ENCODE measurements at places on chromosomes 3 and 15. TPM values are rescaled to one million over a fixed set of nuclear protein-coding genes. Genes with fewer than 3 reads are reported as not detected.

Gene IQCH
- total RNA-seq, result 0.92 TPM

Gene IL1RAP
- 4.4 TPM for total RNA-seq

Gene GOLGA6L7
- total RNA-seq, result not detected

Gene GABRR3
- total RNA-seq, result not detected

Gene TRIM42
- not detected for total RNA-seq

Gene HRH1
- total RNA-seq, result 7.3 TPM

Gene IP6K1
- total RNA-seq, result 30.7 TPM

Gene C2CD4B
- total RNA-seq, result 0.07 TPM

Gene EPB42
- not detected for total RNA-seq

Gene TEX55
- total RNA-seq, result 0.06 TPM

Gene SYNPR
- not detected for total RNA-seq

Gene NMNAT3
- 2.5 TPM for total RNA-seq

Gene SLC28A1
- total RNA-seq, result not detected

Gene GADL1
- total RNA-seq, result not detected

Gene STAB1
- 0.14 TPM for total RNA-seq

Gene ENTPD3
- 0.46 TPM for total RNA-seq

Gene IL20RB
- 0.14 TPM for total RNA-seq

Gene SLC9A9
- total RNA-seq, result 0.17 TPM

Gene VGLL3
- 7.9 TPM for total RNA-seq

Gene NUDT16
- 12.8 TPM for total RNA-seq

Gene CAPN3
- total RNA-seq, result 0.43 TPM

Gene SGO1
- 10.3 TPM for total RNA-seq

Gene SLC15A2
- 0.40 TPM for total RNA-seq

Gene ZWILCH
- 40.2 TPM for total RNA-seq

Gene HCN4
- total RNA-seq, result 0.14 TPM

Gene CCDC51
- 22.0 TPM for total RNA-seq

Gene CILP
- not detected for total RNA-seq

Gene MORC1
- total RNA-seq, result not detected

Gene ADAMTS7
- 10.5 TPM for total RNA-seq

Gene GRAMD1C
- total RNA-seq, result 1.6 TPM

Gene LRRIQ4
- total RNA-seq, result not detected

Gene SIAH2
- 44.6 TPM for total RNA-seq

Gene THAP10
- total RNA-seq, result 9.1 TPM

Gene NISCH
- total RNA-seq, result 40.8 TPM

Gene SOX2
- not detected for total RNA-seq

Gene STX19
- not detected for total RNA-seq

Gene OR5K2
- not detected for total RNA-seq

Gene CCDC33
- total RNA-seq, result 2.5 TPM

Gene NPTN
- total RNA-seq, result 100 TPM

Gene RUVBL1
- 82.7 TPM for total RNA-seq

Gene TMEM212
- total RNA-seq, result not detected

Gene FILIP1L
- total RNA-seq, result 24.1 TPM

Gene GPR171
- not detected for total RNA-seq

Gene TTLL13
- total RNA-seq, result not detected

Gene ARIH2
- total RNA-seq, result 44.8 TPM

Gene SKOR1
- total RNA-seq, result not detected

Gene SLCO3A1
- 2.0 TPM for total RNA-seq

Gene JAGN1
- 27.8 TPM for total RNA-seq

Gene SNAPC5
- total RNA-seq, result 24.5 TPM
